ENCODE measurements at places on chromosomes 5 and 9.

GRCh38 chr5:132372127-132372526 is 2.6 kb downstream of the SLC22A5 start:
- no peak for DNase-seq
- no peak overlapping the region for H3K4me3 ChIP-seq
- H3K4me1 ChIP-seq = peaks cover 35% of the 10 kb centered on the region
- no peak overlapping the region for H3K27ac ChIP-seq
- H3K36me3 ChIP-seq = no peaks in the 10 kb centered on the region

- H3K36me3 ChIP-seq = no peaks in the 10 kb centered on the region
- no peaks in the 10 kb centered on the region for H3K27me3 ChIP-seq
- no peaks in the 10 kb centered on the region for H3K4me1 ChIP-seq
- H3K4me3 ChIP-seq = no peak overlapping the region
- DNase-seq = no peak
These were observed 189.1 kb upstream of the PTGER4 start for GRCh38 chr5:40490464-40491111.

- no peaks in the 10 kb centered on the region for H3K27me3 ChIP-seq
- H3K4me3 ChIP-seq = no peak overlapping the region
- DNase-seq = no peak
These were observed 205.3 kb downstream of the TTLL11 start for GRCh38 chr9:121887553-121888437.

GRCh38 chr9:89933578-89933977 is 328.8 kb downstream of the GADD45G start:
- no peak for DNase-seq
- no peaks in the 10 kb centered on the region for H3K27me3 ChIP-seq
- no peak overlapping the region for H3K4me3 ChIP-seq
- H3K4me1 ChIP-seq = peaks cover 22% of the 10 kb centered on the region
- no peak overlapping the region for H3K27ac ChIP-seq

- H3K27me3 ChIP-seq = no peaks in the 10 kb centered on the region
- no peak for DNase-seq
- H3K27ac ChIP-seq = no peak overlapping the region
- H3K4me1 ChIP-seq = no peaks in the 10 kb centered on the region
- H3K36me3 ChIP-seq = no peaks in the 10 kb centered on the region
- H3K4me3 ChIP-seq = no peak overlapping the region
These were observed 11.2 kb upstream of the HMHB1 start for GRCh38 chr5:143800715-143801114.

DNA sequence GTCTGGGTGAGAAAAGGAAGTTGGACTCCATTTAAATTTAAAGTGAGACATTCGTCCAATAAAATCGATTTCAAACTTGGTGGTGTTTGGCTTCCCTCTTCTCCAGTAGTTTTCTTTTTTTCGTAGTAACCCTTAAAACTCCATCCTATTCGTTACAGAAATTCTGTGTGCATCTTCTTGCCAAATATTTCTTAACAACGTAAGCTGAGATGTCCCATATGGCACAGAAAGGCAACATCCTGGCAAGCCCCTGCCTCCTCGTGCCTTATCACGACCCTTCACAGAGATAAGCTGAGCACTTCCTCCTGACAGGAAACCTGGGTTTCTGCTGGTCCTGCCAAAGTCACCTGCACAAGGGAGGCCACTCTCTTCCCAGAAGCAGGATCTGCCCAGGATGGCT is 11.8 kb upstream of the ADAMTS2 start:
- H3K27ac ChIP-seq = peak overlapping the region; percentile 83
- no peaks in the 10 kb centered on the region for H3K36me3 ChIP-seq
- H3K27me3 ChIP-seq = no peaks in the 10 kb centered on the region
- peaks cover 15% of the 10 kb centered on the region for H3K4me1 ChIP-seq
- H3K4me3 ChIP-seq = no peak overlapping the region

DNA sequence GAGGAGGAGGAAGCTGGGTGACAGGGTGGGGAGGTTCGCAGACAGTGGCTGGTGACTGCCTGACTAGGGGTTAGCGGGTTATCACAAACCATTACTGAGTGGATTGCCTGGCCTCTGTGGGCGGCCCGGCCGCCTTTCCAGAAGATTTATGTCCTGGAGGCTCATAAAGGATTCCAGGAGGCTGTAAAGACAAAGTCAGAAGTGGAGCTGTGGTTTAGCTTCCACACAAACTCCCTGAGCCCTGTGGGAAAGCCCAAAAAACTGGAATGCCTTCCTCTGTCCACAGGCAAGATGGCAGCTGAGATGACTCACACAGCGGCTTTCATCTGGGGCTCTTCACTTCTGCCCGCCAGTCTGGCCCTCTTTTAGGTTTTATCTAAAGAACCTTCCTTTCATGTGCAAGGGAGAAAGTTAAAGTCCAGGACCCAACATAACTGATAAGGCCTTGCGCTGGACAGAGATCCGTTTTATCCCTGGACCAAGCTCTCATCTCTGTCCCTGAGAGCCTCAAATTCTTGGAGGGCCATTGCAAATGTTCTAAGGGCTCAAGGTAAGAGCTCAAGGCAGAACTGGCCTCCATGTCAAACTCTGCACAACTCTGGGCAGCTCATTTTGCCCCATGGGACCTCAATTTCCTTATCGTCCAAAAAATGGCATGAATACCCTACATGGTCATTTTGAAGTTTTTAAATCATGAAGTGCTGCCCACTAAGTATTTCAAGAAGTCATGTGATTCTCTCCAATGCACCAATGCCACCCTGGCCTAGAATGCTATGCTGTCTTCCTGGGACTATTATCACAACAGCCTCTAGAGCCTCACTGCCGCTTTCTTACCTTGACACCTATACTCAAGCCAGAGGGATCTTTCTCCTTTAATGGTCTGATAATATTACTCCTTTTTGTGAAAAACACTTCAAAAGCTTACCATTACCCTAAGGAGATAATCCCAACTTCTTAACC is 249.4 kb upstream of the TRIM32 start:
- H3K27ac ChIP-seq = no peak overlapping the region
- no peaks in the 10 kb centered on the region for H3K27me3 ChIP-seq
- no peaks in the 10 kb centered on the region for H3K4me1 ChIP-seq
- no peaks in the 10 kb centered on the region for H3K36me3 ChIP-seq

DNA sequence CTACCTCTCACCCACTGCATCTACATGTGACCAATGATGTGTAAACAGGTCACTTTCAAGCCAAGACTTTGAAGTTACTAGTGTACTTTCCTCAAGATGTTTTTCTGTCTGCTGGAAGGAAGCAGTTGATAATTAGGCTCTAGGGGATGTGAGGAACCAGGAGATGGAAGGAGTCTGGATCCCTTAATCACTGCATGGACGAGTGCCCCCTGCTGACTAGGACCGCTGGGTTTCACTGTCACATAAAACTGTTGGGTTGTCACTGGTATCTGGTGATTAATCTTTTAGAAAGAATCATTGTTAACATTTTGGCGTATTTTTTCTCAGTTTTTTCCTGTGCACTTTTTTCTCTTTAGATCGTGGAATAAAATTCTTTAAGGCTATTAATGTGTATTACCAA is 79.5 kb downstream of the SREK1 start:
- no peak overlapping the region for H3K4me3 ChIP-seq
- no peak overlapping the region for H3K27ac ChIP-seq
- no peak for DNase-seq

DNA sequence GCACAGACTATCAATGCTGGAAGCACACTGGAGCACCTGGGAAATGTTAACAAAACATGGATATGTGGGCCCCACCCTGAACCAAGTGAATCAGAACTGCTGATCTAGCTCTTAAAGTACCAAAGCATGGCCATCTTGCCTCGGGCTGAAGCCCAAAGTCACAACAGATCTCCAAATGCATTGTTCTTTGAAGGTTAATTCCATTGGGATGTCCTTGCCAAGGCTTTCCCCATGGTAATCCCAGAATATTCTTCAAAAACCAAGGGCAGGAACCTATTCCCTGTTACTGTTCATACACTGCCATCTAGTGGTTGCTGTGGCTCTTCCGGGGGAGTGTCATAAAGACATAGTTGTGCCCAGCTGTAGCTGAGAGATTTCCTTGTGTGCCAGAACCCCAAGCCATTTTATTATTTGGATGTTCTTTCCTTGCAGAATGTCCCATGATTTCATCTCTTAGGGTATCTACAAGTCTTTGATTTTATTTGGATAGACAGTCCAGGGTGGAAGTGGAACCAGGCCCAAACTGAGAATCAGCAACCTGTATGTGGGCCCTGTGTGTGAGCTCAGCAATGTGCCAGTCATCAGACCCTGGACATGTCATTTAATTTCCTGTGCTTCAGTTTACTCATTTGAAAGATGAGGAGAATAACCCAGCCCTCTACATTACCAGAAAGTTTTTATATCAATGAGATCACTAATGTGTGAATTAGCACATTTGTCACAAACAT is 290.0 kb downstream of the ACTL7B start:
- H3K27me3 ChIP-seq = no peaks in the 10 kb centered on the region
- no peaks in the 10 kb centered on the region for H3K36me3 ChIP-seq
- H3K27ac ChIP-seq = no peak overlapping the region
- no peak for DNase-seq
- H3K4me1 ChIP-seq = peaks cover 5% of the 10 kb centered on the region

GRCh38 chr5:168366116-168366515 is 74.7 kb downstream of the WWC1 start:
- no peak for DNase-seq
- no peaks in the 10 kb centered on the region for H3K36me3 ChIP-seq
- H3K27me3 ChIP-seq = no peaks in the 10 kb centered on the region
- no peak overlapping the region for H3K4me3 ChIP-seq
- no peaks in the 10 kb centered on the region for H3K4me1 ChIP-seq

DNA sequence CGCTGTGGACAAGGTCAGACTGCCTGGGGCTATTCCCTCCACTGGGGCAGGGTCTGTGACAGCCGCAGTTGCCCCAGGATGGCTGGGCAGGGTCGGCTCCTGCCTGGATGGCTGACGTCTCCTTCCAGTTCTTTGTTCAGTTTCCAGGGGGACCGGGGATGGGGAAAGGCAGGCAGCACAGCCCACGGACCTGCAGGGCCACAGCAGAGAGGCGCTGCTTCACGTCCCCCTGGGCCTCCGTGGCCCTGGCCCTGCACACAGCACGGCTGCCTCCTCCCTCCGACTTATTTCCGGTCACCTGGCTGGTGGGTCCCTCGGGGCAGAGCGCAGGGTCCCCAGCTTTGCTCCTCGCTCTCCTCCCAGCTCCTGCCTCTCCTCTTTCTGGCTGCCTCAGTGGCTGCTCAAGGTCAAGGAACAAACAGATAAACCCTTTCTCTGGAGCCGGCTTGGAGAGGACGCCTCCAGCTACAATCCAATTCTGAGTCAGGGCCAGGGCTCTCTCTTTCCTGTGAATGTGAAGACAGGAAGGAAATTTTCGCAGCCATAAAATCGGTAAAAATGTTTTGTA is 169.7 kb downstream of the C9orf50 start:
- no peak overlapping the region for H3K4me3 ChIP-seq
- H3K27me3 ChIP-seq = no peaks in the 10 kb centered on the region
- no peaks in the 10 kb centered on the region for H3K36me3 ChIP-seq
- no peaks in the 10 kb centered on the region for H3K4me1 ChIP-seq
- H3K27ac ChIP-seq = peak overlapping the region; percentile 30
- DNase-seq = no peak

DNA sequence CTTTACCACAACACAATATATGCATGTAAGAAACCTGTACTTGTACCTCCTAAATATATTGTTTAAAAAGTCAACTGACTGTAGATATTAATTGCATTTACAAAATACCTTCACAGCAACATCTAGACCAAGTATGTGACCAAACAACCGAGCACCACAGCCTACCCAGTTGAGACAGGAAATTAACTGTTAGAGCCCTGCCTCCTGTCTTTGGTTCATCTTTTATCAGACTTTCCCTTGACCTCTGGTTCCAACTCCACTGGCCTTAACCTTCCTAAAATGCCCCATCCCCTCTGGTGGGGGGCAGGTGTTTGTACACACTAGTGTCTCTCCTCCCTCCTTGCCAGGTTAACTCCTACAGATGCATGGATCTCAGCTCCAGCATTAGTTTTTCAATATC is 155.0 kb upstream of the PANK3 start:
- no peaks in the 10 kb centered on the region for H3K4me1 ChIP-seq
- H3K36me3 ChIP-seq = no peaks in the 10 kb centered on the region
- H3K27me3 ChIP-seq = no peaks in the 10 kb centered on the region
- no peak overlapping the region for H3K4me3 ChIP-seq
- no peak for DNase-seq

- H3K4me3 ChIP-seq = no peak overlapping the region
- H3K36me3 ChIP-seq = peaks cover under 1% of the 10 kb centered on the region
- no peaks in the 10 kb centered on the region for H3K4me1 ChIP-seq
- H3K27me3 ChIP-seq = no peaks in the 10 kb centered on the region
- no peak for DNase-seq
These were observed 48.9 kb downstream of the AUH start for GRCh38 chr9:91312717-91313325.

DNA sequence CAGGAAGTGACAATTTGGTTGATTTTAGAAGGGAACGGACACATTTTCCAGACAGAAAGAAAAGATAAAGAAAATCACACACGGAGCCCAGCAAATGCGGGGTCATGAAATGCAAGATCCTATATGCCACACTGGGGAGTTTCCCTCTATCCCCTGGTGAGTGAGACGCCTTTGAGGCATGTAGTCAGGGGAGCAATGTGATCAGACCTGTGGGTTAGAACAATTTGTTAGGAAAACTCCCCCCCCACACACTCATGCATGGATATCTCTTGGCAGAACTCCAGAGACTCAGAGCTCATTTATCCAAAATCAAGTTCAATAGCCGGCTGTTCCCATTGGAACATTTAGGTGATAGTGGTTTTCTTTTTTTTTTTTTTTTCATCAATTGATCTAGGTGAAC is 71.7 kb upstream of the TRIO start:
- no peak overlapping the region for H3K27ac ChIP-seq
- no peaks in the 10 kb centered on the region for H3K27me3 ChIP-seq
- H3K4me3 ChIP-seq = no peak overlapping the region

DNA sequence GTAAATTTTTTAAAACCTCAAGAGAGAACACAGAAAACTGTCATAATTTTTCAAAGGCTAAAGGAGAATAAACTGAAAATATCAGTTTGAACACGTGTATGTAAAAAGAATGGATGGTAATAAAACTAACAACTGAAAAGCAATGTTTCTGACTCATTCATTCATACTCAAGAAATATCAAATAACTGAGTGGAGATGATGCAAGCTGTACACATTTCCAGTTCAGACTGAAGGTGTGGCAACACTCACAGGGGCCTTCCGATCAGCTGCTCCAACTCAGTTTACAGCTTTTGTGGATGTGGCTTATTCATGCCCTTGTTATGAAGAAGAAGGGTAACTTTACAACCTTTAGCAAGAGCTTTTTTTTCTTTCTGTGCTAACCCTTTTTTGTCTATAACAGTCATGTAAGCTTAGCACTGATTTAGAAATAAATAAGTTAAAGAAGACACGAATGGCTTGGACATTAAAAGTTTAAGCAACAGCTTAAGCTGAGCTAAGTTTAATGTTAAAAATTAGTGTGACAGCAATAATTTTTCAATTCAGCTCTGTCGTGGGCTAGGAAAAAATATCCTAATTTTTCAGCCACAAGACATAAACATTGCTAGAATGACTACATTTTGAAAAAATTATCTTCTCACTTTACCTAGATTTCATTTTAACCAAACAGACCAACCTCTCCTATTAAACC is 453.5 kb downstream of the RAB3C start:
- no peaks in the 10 kb centered on the region for H3K36me3 ChIP-seq
- peak overlapping the region; percentile 90 for H3K27ac ChIP-seq
- no peaks in the 10 kb centered on the region for H3K4me1 ChIP-seq
- peak; percentile 77 for DNase-seq
- peak overlapping the region; percentile 60 for H3K4me3 ChIP-seq

- peak overlapping the region; percentile 35 for H3K27ac ChIP-seq
- no peaks in the 10 kb centered on the region for H3K27me3 ChIP-seq
These were observed 85.3 kb upstream of the SARDH start for GRCh38 chr9:133823189-133824105.
